ENCODE measurements at places on chromosomes 5 and 9.

- no peak for DNase-seq
These were observed 4.4 kb downstream of the ST8SIA4 start for GRCh38 chr5:100898504-100899346.

DNA sequence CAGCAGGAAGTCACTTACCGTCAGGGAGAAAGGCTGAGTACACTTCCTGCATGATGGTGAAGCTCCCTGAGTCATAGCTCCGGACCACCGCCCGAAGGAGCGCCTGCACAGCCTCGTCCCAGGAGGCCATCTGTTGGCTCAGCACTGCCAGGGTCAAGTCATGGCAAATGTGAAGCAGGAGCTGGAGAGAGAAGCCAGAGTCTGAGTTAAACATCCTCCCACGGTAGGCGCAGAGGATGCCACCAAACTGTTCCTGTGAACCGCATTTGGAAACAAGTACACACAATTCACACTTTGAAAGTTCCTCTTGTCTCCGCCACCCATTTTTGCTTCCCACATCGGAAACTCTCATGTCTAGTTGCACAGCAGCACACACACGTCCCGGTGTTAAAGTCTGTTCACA lies 33.9 kb downstream of the CNOT8 start:
- no peak for DNase-seq

GRCh38 chr5:150651382-150651781 lies 9.7 kb upstream of the MYOZ3 start:
- no peak for DNase-seq

- DNase-seq = no peak
These were observed 5.5 kb upstream of the TNFSF15 start for GRCh38 chr9:114811301-114811700.

- DNase-seq = peak; percentile 64
These were observed 3.0 kb upstream of the CTSV start for GRCh38 chr9:97041898-97042297.

- DNase-seq = no peak
These were observed 26.7 kb upstream of the RICTOR start for GRCh38 chr5:39100851-39101396.

DNA sequence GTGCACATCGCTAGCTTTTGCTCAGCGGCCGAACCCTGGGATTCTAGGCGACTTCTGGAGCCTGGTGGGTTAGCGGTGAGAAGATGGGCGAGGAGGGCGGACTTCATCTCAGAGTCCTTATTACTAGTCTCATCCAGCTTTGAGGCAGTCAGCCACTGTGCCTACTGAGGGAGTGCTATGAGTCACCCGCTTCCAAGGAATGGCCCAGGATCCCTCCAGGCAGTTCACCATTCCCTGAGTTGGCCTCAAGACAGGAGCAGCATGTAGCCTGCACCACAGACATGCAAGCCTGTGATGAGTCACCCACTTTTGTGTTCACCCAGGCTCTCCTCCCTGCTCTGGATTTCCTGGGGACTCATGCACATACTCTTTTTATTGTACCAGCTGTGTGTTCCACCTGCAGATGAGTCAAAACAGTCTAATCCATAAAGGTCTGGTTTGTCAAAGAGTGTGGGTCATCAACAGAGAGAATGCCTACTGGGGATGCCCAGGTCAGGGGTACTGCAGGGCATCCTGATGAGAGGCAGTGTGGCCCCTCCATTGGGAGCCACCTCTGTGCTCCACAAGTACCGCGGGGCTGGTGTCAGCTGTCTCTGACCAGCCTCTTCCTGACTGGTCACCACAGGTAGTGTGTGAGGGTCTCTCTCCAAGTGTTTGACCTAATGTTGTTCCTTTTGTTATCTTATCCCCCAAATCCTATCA lies 20.2 kb downstream of the SLC22A5 start:
- DNase-seq = peak; percentile 71

- no peak for DNase-seq
These were observed 42.0 kb downstream of the SFXN1 start for GRCh38 chr5:175520321-175520720.

- DNase-seq = no peak
These were observed 5.4 kb downstream of the IPPK start for GRCh38 chr9:92664394-92665152.

DNA sequence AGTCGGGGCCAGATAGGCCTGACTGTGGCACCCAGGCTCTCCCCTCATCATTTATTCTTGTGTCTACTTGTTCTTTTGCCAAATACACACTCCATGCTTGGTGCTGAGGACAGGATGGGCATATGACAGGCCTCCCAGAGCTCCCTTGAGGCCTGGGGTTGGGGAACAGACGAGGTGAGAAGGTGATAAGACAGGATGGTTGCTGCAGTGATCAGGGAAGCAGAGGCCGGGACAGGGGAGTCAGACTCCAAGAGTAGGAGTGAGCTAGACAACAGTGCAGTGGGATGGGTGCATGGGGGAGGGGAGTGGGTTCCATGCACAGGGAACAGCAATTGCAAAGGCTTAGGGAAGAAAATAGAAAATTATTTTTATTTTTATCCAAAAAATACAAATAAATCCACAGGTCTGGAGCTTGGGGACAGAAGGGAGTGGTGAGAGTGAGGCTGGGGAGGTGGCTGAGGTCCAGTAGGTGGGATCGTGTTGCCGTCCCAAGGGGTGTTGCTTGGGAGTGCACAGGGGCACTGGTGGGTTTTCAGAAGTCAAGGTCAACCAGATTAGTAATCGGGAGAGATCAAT lies 3.4 kb upstream of the AMBP start:
- no peak for DNase-seq

DNA sequence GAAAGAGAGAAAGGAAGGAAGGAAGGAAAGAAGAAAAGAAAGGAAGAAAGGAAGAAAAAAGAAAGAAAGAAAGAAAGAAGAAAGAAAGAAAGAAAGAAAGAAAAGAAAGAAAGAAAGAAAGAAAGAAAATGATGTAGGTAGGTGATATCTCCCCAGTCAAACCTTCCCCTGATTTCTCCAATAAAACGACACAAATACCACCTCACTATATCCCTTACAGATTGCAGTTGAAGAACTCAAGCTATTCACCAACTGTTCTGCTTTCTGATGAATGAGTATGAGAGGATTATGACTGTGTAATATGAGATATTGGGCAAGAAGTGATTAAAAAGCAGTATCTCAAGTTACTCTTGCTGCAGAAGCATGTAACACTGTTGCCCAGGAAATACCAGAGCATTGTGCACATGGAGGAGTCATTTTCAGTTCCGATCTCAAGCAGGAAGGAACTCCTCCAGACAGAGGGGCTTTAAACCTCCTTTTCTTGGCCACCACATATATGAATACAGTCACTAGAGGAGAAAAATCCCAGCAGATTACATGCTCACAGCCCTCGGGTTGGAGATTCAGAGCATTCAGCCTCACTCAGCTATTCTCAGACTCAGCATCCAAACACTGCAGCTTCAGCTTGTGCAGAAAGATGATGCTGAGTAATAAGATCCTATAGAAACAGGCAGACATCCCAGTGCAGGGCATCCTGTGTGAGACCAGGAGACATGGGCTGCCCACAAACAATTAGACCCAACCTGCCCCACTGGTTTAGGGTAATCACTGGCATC lies 61.4 kb downstream of the UGCG start:
- no peak for DNase-seq

DNA sequence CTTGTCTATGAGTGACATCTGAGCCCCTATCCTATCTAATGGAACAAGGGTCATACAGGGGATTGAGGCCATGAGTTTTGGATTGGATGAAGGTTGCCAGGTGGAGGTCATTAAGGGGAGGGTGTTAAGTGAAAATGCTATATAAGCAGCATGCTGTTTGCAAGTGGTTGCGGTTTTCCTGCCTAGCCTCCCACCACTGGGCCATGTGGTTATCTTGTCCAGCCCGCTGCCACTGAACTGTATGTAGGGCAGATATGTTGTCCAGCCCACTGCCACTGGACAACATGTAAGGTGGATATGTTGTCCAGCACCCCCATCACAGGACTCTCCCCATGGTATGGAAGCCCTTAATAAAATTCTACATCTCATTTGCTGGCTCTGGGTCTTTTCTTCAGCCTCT lies 200.0 kb downstream of the FGF10 start:
- no peak for DNase-seq

DNA sequence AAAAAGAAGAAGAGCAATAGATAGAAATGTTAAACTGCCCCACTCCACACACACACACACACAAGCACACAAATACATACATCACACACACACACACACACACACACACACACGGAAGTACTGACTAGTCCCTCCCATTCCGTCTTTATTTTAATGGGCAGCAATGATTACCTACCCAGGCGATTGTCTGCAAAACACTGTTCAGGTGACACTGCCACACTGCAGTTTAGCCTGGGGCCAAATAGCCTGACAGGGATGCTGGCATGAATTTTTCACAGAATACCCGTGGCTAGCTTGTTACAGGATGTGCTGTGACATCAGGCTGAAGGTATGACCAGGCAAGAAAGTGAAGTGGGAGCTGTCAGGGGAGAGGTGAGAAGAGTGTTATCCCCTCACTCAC lies 86.9 kb downstream of the FRMD3 start:
- DNase-seq = no peak

GRCh38 chr5:6700074-6700684 lies 13.1 kb upstream of the TENT4A start:
- DNase-seq = no peak

GRCh38 chr5:76403766-76404222 lies 709 bp downstream of the IQGAP2 start:
- DNase-seq = peak; percentile 77
